GM12878 (cell line): ENCODE measurements at places on chromosomes 12 and 14.

DNA sequence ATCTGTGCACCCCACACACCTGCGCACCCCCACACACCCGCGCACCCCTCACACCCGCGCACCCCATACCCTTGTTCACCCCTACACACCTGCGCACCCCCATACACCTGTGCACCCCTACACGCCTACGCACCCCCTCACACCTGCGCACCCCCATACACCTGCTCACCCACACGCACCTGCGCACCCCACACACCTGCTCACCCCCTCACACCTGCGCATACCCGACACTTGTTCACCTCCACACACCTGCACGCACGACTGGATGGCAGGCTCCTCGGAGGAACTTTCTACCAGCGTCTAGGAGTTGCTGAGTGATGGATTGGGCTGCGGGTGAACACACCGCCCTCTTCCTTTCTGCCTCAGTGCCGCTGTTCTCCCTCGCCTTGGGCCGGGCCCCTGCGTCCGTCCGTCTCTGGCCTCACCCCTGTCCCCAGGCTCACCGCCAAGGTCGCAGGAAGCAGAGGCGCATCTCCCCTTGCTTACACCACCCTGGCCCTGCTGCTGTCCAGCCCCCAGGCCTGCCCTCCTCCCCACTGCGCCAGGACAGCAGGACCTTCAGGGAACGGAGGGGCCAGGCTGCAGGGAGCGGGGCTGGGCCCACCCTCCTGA lies 20.7 kb upstream of the TMEM106C start:
- no peak for DNase-seq

DNA sequence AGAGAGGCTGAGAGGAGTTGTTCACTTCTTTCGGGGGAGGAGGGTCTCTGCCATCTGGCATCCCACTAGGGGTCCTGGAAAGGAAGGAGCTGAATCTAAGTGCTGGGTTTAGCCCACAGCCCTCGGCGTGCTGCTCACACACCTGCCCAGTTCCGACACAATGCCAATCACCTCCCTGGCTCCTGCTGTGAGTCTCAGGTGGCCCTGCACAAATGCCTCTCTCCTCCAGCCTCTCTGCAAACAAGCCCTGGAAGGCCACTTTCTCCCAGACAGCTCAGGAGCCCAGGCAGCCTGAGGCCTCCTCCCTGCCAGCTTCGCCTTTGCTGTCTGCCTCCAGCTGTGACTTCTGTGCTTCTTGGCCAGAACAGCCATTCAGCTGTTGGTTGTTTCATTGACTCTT lies 51.2 kb downstream of the SMIM41 start:
- no peak for DNase-seq

- DNase-seq, result no peak
These were observed 79.7 kb upstream of the REP15 start for GRCh38 chr12:27616356-27617142.

DNA sequence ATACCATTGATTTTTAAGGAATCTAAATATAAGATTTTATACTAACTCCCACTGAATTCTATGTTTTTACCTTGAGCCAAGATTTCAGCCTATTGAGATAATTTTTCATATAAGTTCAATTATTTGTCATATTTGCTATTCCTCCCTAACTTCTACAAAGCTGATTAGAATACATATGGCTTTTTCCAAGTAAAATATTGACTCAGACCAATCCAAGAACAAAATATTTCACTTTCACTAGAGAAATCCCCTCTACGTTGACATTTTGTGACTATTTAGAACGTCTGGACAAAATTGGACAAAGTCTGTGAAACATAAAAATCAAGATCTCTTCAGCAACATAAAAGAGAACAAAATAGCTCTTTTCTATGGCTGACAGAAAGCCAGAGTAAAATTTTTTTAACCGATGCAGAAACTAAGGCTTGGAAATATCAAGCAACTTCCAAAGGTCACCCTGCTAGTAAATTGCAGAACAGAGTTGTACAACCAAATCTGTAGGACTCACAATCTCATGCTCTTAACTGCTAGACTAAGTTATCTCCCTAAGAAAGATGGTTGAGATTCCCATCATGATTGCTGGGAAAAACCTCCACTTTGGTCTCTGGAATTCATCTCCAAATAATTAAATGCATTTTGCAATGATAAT lies 118.0 kb downstream of the GARIN6 start:
- no peak for DNase-seq

GRCh38 chr14:59739794-59740193 lies 130.8 kb downstream of the RTN1 start:
- DNase-seq, result no peak

- no peak for DNase-seq
These were observed 161.5 kb upstream of the FRMD6 start for GRCh38 chr14:51490205-51490604.

DNA sequence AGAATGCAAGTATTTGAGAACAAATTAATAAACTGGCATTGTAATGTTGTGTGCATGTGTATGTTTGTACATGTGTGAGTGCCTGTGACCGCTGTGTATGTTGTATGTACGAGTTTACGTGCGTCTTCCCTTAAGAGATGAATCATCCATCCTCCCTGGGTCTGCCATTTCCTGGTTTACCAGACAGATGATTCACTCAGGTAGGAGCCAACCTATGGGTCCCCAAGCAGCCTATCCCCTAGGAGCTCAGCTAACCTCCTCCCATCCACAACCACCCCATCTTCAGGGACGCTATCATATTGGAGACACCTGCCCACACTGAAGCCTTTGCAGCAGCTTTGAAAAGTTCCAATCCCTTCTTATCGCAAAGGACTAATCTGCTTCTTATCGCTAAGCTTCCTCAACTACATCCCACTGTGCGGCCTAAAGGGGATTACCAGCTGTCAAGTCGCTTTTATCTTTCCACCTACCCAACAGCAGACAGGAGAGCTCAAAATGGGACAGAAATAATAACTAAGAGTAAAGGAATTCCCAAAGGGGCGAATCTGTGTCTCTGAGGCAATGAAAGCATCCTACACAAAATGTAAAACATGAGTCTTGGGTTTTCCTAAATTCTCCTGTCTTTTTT lies 81.5 kb upstream of the TMCC3 start:
- no peak for DNase-seq

GRCh38 chr14:87712396-87713090 lies 280.4 kb downstream of the GALC start:
- DNase-seq, result no peak

DNA sequence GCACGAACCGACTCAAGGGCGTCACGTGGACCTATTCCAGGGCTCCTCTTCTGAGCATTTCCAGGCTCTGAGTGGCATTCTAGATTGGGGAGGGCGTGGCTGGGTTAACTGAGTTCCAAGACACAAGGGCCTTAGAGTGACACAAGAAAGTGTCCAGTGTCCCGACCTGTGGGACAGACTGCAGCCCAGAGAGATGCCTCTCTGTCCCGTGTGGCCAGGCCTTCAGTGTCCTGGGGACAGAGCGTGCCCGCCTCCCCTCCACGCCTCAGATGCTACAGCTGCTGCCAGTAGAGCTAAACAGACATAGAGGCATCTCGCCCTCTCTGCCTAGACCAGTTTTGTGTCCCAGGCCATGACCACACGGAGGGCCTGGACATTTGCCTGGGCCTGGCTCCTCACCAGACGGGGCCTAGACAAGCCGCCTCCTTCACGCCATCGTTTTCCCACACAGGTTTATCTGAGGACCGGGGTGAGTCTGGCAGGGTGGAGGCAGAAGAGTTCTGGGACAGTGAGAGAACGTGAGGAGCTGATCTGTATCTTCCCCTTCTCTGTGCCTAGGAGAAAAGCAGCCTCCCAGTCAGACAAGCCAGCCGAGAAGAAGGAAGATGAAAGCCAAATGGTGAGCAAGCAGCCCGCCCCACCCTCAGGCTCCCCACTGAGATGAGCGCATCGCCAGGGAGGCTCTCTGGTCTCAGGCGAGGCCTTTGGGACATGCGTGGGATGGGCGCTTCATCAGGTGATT lies 27.1 kb downstream of the DEGS2 start:
- DNase-seq, result no peak

DNA sequence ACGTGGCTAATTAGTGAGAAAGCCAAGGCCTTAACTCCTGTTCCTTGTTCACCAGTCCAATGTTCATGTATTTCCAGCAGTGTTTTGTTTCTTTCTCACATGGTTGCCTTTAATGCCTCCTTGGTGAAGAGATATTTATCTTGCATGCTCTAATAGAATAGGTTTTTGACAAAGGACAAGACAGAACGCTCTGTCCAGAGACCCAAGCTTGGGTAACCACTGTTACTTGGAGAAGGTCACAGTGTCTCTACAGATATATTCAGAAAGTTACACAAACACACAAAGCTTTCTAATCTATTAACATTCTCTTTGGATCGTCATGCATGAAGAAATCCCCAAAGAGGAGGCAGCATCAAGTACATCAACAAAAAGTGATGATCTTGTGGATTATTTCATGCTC lies 33.1 kb downstream of the RERG start:
- DNase-seq, result no peak

GRCh38 chr12:2543801-2544200 lies 251.0 kb upstream of the FKBP4 start:
- DNase-seq, result peak; percentile 47

DNA sequence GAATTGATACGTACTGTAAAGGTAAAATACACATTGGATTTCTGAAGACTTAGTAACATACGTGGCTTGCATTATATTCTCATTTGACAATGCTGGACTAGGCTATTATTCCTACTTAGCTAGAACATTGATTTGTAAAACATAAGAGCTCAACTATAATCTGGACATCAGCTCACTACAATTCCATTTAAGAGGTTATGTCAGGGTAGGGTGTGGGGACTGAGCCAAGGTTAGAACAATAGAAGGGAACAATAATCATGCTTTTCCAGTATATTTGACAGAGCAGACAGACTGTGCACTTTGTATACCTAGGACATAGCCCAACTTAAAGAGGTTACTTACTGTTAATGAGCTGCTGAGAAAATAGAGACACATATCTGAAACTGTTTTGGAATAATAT lies 10.8 kb downstream of the ZCRB1 start:
- no peak for DNase-seq

DNA sequence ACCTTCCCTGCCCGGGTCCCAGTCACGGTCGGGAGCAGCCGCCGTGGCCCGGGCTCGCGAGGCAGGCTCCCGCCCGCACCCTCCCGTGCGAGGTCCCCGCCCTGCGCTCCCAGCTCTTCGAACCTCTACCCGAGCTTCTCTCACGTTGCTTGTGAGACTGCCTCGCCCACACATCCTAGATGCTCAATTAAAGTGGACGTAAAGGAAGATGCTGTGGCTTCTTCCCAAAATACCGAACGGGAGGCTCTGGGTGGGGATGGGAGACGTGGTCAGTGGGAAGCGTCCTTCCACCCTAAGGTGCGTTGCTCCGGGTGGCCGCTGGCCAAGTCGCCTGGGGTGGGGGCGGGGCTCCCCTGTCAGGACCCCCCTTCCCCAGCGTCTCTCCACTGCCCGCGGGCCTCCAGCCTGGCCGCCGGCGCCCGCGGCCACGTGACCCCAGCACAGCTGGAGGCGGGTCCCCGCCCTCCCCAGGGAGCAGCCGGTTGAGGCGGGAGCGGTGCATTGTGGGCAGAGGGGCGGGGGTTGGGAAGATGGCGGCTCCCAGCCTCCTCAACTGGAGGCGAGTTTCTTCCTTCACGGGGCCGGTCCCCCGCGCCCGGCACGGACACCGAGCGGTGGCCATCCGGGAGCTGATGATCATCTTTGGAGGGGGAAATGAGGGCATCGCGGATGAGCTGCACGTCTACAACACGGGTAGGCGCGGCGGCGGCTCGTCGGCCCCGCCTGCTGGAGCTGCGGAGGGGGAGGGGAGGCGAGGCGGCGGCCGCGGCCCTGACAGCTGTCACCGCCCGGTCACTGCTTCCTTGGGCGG lies at the start of gene HCFC2:
TSS of gene HCFC2 (plus strand) at position 501 of the 811 bp plus-strand sequence. CDS start at position 531, 30 bp downstream.
- DNase-seq, result peak; percentile 61

GRCh38 chr12:24948757-24949722 lies at the start of gene BCAT1:
Gene BCAT1, minus strand, starts transcription at chr12:24949101. Its CDS starts 169 bp downstream, at chr12:24948932.
- no peak for DNase-seq

DNA sequence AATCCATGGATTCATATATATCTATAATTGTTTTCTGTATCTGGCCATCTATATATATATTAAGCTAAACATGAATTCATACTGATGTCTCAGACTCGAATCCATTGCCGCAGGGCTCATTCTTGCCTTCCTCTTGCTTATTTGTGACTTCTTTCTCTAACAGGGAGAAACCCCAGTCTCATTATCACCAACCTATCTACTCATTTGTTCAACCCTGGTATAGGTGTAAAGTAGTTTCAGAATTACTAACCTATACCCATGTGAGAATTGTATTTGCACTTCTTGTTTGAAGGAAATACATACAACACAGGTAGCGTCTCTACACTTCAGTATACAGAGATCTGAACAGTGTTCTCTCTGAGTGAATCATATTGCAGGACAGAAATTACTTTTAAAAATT lies 77.7 kb downstream of the PTPN11 start:
- peak; percentile 40 for DNase-seq

DNA sequence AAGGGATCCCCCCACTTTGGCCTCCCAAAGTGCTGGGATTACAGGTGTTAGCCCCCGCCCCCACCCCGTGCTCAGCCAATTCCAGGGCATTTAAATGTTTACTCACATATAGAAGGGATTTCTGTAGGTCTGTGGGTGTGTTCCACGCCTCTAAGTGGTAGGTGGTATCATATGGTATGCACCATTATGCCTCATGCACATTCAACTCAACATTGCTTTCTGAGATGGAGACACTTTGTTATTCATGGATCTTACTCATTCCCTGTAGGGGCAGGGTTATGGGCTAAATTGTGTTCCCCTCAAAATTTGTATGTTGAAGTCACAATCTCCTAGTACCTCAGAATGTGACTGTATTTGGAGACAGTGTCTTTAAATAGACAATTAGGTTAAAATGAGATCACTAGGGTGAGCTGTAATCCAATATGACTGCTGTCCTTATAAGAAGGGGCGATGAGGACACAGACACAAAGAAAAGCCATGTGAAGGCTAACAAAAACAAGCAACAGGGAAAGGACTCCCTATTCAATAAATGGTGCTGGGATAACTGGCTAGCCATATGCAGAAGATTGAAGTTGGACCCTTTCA lies 200.6 kb downstream of the EFCAB11 start:
- no peak for DNase-seq

DNA sequence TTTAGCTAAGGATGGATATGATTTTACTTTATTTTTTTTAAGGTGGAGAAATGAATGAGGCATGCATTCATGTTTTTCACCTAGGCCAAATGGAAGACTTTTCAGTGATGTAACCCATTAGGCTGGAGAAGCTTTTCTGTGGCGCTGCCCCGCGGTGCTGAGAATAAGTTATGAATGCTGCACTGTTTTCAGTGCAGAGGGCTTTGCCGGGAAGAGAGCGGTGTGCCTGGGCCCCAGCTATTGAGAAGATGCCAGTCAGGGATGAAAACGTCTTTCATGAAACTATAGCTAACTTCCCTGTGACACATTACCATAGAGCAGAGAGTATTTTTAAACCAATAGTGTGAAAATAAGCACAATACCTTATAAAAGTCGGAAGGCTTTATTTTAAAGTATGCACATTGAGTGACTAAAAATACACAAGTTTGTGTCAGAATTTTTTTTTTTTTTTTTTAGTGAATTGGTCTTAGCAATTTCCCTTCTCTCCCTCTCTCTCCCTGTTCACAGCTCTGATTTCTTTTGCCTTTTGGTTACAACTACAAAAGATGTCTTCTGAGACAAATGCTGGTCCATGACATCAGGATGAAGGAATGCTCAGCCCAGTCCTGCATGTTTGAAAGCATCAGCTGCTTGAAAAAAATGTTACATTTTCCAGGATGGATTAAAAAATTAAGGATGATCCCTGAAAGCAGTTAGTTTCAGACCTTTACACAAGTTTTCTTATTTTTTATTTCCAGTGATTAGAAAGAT lies 48.3 kb downstream of the NPAS3 start:
- DNase-seq, result no peak
